ENCODE measurements at places on chromosomes 3 and 15. TPM values are rescaled to one million over a fixed set of nuclear protein-coding genes. Genes with fewer than 3 reads are reported as not detected.
A peak's percentile ranks its signal among the peaks of the same experiment; 100 is the strongest.

The TUSC7 gene
- total RNA-seq, result not detected

DNA sequence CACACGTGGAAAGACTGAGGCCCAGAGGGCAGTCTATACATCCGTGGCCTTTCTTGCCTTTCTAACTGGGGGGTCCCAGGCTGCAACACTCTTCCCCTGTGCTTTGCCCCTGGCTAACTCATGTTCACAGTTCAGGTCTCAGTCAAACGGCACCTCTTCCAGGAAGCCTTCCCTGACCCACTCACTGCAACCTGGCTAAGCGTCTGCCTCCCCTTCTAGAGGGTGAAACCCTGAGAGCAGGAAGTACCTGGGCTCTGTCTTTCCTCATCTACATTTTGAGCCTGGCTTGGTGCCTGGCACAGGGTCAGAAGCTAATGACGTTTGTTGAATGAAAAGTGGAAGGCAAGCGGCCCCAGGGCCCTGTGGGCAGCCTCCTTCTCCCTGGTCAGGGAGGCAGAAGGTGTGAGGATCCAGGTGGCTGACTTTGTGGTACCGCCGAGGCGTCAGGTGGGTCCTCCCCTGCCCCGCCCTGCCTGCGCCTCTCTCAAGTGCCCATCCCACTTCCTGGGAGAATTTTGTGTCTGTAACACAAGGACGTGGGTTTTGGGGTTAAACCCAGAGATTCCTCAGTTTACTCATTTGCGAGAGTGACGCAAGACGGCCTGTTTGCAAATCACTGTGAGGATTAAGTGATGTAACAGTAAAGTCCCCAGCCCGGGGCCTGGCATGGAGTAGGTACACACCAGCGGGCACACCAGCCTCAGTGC, 32.1 kb downstream of the DNASE1L3 start:
- DNase-seq, result no peak

DNA sequence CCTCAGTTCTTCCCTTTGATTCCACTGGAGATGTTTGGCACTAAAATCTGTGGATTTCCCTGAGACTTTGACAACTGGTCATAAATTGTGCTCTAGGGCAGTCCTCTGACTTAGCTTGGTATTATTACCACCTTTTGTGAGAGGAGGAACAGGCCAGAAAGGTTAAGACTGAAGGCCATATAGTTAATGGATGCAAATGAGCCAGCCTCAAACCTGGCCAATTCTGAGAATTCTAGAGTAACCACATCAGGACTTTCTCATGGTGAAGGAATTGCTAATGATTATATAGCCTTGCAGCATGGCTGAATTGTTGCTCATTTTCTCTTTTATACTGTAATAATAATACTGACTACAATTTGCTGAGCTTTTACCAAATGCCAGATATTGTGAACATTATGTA, 162.5 kb downstream of the CADPS start:
- DNase-seq, result no peak

DNA sequence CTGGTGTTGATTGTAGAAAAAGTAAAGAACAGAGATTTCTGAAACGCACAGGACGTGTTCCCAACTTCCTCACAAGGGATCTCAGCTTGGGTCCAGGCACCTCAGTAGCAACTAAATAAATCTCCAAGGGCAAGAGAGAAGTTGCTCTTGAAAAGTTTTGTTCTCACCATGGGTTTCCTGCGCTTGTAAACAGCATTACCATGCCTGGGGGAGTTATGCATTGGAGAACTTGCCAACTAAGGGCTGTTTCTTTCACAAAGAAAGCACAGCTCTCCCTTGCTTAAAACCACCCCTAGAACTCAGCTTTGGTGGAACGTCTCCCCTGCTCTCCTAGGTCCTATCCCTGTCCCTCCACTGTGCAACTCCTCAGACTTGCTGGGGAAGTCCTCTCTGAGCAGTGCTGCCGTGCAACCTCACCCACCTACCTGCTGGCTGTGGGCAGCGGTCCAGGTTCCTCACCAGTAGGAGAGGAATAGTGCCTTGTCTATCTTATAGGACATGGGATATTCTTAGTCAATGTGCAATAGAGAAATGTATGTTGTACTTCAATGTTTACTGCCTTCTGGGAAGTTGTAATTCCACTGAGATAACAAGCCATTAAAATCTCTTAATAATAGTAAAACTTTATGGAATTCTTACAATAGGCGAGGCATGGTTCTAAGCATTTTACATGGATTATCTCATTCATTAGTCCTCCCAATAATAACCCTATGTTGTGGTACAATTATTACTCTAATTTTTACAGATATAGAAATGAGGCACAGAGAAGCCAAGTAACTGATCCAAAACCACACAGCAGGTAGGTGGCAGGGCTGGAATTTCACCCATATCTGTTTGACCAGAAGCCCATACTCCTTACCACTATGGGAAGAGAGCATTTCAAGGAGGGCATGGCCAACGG, 51.5 kb downstream of the UMPS start:
- DNase-seq, result no peak

The NGLY1 gene
- 45.1 TPM for total RNA-seq

GRCh38 chr15:77021803-77022381, 27.0 kb downstream of the PSTPIP1 start:
- no peak for DNase-seq

The FEZF2 gene
- total RNA-seq, result not detected

The ERICH6 gene
- not detected for total RNA-seq

- DNase-seq, result no peak
Measured at GRCh38 chr3:88267-88666, 108.3 kb upstream of the CHL1 start.

DNA sequence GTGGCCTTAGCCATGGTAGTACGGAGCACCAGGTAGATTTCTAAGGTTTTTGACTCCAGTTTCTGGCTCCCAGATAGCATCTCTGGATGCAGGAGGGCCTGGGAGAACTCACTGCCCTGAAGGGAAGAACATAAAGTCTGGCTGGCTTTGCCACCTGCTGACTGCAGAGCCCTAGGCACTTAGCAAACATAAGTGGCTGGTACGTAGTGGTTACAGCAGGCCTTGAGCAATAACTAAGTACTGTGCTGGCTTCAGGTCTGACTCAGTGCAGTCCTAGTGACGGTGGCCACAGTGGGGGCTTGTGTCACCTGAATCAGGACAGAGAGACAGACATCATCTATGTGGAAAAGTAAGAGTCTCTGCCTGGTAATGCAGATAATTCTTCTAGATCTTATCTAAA, 871.1 kb downstream of the PDCD6IP start:
- no peak for DNase-seq

DNA sequence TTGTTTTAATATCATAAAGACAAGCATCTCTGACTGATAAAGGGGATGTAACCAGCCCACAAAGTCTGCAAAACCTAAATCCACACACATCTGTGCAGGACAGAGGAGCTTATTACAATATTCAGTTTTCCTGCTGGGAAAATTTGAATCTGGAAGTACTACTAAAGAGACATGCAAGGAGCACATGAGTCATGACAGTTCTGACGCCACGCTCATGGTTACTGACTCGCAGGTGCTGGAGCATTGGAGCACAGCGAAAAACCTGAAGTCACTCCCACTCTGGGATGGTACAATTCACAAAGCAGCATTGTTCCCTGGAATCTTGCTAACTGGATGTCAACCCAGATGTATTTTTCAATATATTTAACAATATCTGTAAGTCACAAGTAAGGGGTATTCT, 7.6 kb upstream of the ISL2 start:
- no peak for DNase-seq

GRCh38 chr15:26767169-26767670, 5.6 kb downstream of the GABRB3 start:
- peak; percentile 18 for DNase-seq

The GOLGA8R gene
- 1.2 TPM for total RNA-seq

GRCh38 chr15:96323319-96324145, 7.0 kb upstream of the NR2F2 start:
- no peak for DNase-seq
